ENCODE measurements at places on chromosomes 6 and 20.

DNA sequence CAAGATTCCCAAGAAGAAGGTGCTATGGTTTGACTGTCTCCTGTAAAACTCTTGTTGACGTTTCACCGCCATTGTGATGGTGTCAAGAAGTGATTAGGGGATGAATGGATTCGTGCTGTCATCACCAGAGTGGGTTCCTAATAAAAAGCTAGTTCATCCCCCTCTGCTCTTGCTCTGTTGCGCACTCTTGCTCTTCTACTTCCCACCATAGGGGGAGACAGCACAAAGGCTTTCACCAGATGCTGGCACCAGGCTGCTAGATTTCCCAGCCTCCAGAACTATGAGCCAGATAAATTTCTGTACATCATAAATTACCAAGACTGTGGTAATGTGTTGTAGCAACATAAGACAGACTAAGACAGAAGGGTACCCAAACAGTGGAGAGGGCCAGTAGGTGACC is 21.6 kb upstream of the CCDC28A start:
- no peak for DNase-seq

- no peak for DNase-seq
Observed at GRCh38 chr20:62203378-62204030, 16.6 kb downstream of the HRH3 start.

DNA sequence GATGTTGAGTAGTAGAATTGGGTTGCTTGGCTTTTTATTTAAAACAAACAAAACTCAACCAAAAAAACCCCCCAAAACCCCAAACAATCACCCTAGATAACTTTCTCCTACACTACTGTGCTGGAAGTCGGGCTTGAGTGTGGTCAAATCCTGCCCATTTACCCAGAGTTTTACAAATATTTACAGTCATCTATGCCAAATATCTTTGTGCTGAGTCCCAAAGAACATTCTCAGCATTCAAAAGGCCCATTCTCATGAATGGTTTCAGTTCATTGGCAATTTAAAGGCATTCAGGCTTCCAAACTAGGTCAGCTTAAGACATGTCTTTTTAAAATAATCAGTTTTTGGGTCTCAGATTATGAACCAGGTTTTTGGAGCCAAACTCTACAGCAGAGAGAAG is 1.8 kb downstream of the RNF144B start:
- DNase-seq, result no peak

- no peak for DNase-seq
Observed at GRCh38 chr20:62143957-62144825, 622 bp downstream of the SS18L1 start.
